ENCODE measurements at places on chromosomes 5 and 9.
A peak's percentile ranks its signal among the peaks of the same experiment; 100 is the strongest.

GRCh38 chr5:142319560-142320429 lies 5.0 kb downstream of the SPRY4 start:
- DNase-seq: no peak

DNA sequence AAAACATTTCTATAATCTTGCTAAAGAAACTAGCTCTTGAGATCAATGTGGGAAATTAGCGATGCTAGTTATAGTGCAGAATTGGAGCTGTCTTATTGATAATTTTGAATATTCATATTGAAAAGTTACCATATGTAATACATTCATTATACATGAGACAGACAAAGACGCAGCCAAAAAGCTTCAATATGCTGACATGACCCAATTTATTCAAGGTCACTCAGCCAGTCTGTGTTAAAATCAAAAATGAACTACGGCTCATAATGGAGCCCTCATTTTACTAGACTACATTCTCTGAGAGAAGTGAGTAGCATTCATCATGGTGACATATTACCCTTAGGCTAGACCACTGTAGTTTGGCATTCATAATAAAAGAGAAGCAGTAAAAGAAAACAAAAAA lies 107.3 kb upstream of the GABRG2 start:
- DNase-seq: no peak

DNA sequence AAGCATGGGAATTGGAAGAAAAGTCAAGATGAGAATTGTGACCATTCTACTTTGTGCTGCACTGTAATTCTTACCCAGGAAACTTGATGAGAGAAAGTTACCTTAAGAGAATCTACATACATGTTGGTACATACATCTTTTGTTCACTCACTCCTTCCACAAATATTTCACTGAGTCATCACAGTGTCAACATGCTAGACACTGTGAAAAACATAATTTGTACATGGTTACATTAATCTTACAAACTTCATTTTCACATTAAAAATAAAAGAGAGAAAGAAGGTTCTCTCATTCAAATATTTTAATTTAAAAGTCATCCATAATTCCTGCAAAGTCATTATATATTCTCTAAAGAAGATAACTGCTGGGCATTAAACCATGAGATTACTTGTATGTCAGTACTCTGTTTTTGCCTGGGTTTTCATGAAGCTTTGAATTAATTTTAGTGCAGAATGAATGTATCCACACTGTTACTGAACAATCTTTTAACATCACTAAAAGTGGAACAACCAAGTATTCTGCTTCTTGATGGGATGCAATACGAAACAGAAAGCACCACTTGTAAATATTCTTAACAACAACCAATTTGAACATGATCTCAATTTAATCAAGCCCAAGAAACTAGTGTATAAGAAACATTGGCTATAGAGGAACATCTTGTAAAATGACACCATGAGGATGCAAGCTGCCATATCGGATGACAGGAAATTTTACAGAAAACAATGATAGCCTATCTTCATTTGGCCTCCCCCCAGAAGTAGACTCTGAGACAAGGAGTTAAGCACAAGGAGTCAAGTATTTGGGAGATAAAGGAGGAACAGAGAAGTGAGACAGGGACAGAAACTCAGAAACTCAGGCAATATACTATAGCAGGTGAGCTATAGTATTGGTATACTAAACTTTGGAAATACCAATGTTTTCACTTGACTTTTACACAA lies 28.4 kb downstream of the ERP44 start:
- DNase-seq: no peak

GRCh38 chr5:177378884-177379883 lies 5.0 kb upstream of the SLC34A1 start:
- no peak for DNase-seq

DNA sequence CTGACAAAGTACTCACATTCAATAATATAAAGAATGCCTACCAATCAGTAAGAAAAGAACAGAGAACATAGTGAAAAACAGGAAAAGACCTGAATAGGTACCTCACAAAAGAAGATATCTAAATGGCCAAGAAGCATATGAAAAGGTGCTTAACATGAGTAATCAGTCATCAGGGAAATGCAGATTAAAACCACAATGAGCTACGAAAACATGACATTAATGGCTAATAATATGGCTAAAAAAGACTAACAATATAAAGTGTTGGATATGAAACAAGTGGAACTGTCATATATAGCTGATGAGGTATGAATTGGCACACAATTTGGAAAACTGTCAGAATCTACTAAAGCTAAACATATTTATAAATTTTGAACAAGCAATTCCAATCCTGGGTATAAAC lies 18.9 kb downstream of the DENND1A start:
- DNase-seq: no peak

DNA sequence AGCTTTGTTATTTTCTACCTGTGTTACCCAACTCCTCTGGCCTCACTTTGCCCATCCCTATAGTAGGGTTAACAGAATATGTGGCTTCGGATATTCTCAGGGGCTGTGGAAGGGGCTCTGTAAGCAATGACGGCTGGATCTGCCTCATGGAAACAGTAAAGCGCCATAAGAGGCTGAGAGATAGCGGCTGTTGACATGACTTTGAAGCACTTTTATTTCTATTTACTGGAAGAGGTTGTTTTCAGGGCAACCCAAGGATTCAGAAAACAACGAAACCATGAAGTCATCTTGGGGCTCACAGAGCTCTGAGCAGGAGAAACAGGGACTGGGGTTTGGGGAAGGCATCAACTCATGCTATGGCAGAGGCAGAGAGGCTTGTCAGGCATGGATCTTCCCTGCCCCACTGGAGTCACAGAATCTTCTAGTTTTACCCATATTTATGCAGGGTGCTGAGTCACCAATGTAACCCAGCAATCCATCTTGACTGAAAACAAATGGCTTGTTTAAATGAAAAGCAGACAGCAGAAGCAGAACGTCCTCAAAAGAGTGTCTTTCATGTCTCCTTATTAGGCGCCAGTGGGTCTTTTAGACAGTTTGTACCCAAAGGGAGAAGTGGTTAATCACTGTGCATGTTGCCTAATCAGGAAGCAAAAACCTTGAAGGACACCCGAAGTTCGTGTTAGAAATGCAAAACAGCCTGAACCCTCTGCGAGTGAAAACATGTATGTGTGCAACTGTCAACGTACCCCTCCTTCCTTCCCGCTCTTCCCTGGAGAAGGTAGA lies 113.0 kb downstream of the COL23A1 start:
- DNase-seq: no peak

DNA sequence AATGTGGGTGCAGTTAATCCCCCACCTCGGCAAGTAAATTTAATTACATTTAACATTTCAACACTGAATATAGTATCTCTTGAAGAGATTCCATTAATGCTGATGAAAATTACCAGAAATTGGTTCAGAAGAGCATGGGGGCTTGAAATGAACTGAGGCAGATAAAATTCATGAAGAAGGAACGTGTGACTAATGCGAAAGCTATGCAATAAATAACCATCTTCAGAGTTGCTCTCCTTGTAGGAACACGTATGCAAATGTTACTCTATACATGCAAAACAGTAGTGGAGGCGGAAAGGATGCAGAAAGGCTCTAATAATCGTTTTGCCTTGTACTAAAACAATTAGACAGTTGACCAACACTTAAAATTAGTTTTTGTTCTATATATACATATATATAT lies 320.2 kb downstream of the CTNND2 start:
- DNase-seq: no peak

GRCh38 chr5:86644843-86645242 lies 27.1 kb downstream of the COX7C start:
- no peak for DNase-seq

GRCh38 chr5:81505672-81506071 lies 111.7 kb upstream of the ACOT12 start:
- no peak for DNase-seq

DNA sequence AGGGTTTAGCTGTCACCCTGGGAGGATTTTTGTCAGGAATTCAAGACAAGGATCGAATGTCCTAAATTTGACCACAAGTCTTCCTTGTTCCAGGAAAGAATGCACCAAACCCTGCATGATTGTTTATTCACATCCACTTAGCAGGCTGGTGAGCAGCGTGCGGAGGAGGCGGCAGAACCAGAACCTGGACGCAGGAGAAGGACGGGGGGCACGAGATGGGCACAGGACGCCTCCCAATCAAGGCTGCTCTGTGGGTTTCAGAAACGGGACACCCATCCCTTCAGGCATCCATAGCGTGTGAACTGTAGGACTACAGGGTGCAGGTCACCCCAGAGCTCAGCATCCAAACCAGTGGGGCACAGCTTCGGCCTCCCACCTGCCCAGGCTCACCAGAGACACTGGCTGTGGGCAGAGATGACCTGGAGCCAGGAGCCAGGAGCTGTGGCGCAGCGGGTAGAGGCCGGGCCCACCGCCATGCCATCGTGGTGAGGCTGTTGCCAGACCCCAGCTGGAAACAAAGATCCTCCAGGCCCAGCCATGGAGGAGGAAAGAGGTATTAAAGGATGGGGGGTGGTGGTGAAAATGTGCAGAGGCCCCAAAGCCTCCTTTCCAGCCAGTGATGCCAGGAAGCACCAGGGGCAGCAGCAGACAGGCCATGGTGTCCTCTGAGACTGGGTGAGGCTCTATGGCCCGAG lies 32.3 kb upstream of the ADAMTS2 start:
- DNase-seq: no peak

GRCh38 chr5:157563929-157564716 lies 11.5 kb downstream of the ADAM19 start:
- DNase-seq: no peak

DNA sequence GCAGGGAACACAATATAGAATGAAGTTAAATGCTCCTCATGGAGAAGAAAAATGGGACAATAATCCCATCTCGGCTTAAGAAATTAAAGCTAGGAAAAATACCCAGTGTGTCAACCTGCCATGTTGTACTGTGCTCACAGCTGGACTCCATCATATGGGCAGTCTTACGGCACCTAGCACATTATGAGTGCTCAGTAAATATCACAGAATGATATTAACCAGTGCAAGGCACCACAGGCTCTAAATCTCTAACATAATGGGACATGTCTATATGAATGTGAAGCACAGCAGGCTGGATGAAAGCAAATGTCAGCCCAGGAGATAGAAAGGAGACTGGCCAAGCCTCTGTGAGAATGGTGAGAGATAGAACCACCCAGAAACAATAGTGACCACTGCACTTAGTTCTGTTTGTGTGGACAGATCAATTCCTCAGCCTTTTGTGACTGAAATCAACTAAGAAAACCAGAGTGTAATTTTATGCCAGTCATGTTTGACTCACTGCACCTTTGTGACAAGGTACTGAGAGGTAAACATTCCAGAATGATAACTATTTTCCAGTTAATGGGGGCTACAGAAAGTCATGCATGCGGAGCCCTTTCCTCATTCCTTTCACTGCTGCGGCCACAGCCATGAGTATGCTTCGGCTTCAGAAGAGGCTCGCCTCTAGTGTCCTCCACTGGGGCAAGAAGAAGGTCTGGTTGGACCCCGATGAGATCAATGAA lies 140.4 kb upstream of the CDH6 start:
- no peak for DNase-seq

GRCh38 chr9:121322037-121322736 lies 47.9 kb downstream of the STOM start:
- DNase-seq: no peak

DNA sequence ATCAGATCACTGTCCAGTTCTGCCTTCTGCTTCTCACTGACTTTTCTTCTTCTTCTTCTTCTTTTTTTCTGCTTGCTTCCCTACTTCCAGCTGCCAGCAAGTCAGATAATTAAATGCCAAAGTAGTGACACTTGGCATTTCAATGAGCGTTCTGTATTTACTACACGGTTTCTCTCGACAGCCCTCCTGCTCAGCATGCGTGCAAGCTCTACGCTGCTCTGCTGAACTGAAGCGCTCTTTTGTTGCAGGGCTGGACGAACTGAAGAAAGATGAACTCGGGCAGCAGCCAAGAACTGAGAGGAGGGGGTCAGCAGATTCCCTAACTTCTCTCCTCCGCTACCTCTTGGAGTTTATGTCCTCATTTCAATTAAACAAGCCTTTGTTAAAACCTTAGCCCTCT lies 319.1 kb downstream of the GLIS3 start:
- DNase-seq: peak; percentile 43

GRCh38 chr5:157167214-157167621 lies 1.2 kb upstream of the GARIN3 start:
- DNase-seq: no peak

DNA sequence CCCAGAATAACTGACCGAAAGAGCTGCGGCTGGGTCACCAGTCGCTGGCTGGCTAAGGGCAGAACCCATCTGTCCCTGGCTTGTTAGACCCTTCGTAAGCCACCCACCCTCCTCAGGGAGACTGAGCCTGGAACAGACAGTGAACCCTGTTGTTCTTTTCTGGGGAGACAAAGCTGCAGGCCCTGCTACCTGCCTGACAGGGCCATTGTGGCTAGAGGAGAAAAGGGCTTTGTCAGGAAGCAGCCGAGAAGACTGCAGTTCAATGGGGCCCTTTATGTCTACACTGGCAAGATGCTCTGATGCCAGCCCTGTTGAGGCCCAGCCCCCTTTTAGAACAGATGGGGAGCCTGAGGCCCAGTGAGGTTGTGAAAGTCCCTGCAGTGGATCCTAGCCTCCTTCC lies 3.7 kb upstream of the NIPAL4 start:
- DNase-seq: peak; percentile 95

DNA sequence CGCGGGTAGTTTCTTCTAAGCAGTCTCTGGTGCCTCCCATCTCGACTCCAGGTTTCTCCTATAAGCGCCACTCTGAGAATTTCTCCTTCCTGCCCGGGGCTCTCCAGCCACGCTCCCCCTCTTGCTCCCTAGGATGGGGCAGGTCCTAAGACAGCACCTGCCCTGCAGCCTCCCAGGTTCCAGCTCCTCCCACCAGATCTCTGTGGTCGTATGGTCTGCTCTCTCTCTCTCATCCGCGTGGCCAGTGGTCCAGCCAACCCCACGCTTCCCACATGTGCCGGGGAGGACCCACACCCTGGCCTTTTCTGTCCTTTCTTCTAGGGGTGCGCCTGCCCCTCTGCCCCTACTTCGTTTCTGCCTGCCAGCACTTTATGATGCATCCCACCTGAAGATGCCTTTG lies 40.5 kb downstream of the MVB12B start:
- no peak for DNase-seq

DNA sequence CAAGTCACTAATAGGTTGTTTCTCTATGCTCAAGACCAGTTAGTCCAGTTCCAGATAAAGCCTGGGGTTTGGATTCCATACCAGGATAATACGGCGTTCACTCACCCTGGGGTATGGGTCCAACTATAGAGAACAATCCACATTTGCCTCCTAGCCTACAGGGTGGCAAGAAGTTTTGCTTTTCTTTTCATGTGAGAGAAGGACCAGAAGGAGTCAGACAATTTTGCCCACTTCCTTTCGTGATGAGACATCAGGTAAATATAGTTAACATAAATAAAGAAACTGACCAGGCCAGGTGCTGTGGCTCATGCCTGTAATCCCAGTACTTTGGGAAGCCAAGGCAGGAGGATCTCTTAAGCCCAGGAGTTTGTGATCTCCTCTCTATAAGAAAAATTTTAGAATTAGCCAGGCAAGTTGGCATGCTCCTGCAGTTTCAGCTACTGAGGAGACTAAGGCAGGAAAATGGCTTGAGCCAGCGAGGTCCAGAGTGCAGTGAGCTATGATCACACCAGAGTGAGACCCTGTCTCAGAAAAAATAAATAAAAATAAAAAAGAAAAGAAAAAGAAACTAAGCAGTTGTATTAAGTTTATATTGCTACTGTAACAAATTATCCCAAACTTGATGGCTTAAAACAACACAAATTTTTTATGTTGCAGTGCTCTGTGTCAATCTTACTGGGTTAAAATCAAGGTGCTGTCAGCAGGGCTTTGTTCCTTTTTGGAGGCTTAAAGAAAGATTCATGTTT lies 7.5 kb upstream of the REEP5 start:
- no peak for DNase-seq

All from head of caudate nucleus (tissue), 42 donors.